ENCODE measurements at places on chromosomes 4 and X.

DNA sequence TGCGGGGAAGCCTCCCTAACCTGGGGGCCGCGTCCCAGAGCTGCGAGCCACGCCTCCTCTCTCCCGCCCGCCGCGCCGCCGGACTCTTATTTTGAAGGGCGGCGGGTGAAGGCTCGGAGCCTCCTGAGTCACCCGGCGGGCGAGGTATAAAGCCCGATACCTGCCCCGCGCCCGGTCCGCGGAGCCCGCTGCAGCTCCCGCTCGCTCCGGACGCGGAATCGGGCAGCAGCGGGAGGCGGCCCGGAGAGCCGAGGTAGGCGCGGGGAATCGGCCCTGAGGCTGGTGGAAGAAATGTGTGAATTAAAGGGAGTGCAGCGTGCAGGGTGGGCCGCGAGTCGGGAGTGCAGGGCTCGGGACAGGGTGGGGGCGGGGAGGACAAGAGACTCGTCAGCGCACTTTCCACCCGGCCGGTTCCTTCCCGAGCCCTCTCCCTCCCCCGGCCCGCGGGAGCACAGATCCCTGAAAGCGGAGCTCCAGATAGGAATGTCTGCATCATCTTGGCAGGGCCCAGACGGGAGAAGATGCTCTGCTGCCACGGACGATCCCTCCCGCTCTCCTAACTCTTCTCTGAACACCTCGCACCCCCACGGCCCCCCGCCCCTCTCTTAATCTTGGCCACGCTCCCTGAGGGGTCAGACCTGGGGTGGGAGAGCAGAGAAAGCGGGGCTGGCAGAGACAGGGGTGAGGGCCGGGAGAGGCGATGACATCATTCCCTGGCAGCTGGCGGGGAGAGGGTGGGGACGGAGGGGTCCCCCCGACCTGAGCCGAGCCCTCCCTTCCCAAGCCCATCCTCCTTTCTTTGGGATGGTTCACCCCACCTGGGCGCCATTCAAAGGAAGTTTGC, 177.9 kb downstream of the CBR4 start:
- DNase-seq: peak; percentile 28

GRCh38 chrX:100404851-100405250, 5.2 kb downstream of the PCDH19 start:
- no peak for DNase-seq

GRCh38 chr4:183728223-183729068, 69.4 kb downstream of the TRAPPC11 start:
- DNase-seq: no peak

DNA sequence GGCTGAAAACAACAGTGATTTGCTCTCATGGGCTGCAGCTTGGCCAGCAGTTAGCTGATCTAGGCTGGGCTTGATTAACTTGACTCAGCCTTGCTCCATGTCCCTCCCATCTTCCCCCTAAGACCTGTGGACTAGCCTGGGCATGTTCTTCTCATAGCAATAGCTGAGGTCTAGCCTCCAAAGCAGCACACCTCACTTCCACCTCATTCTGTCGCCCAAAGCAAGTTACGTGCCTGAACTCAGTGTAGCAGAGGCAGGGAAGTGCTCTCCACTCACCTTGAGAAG, 62.2 kb downstream of the EVC start:
- DNase-seq: no peak

GRCh38 chr4:139311909-139312308, 9.6 kb upstream of the NDUFC1 start:
- DNase-seq: no peak

- no peak for DNase-seq
Measured at GRCh38 chr4:184453365-184454160, 20.8 kb downstream of the IRF2 start.

- no peak for DNase-seq
Measured at GRCh38 chr4:121151942-121152341, 12.2 kb downstream of the TNIP3 start.

DNA sequence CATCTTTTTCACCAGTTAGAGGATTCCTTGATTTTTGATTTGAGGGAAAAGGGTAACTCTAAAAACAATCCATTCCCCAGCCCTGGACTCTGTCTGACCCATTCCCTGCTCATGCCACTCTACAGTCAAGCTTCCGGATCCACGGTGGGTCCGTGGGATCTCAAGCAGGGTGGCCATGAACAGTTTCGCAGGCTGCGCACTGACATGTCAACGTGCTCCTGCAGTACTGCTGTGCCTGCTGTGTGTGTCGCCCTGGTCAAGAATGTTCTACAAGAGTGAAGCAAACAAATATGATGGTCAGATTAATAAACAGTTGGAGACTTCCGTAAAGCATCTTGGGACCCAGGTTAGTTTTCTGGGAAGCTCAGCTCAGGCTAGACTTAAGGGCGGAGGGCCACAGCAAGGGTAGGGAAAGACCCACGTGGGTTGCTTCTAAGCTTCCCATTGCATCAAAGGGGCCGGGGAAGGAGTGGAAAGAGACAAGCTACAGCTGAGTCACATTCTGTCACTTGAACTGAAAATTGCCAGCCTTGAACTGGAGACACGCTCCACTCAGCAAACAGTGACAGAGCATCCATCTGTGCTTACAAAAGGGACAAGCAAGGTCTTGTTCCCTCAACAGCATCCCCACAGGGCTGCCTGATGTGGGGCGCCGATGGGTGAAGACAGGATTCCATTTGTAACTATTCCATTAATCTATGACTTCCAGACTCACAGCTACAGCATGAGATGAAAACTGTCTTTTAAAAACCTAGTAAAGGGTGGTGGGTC, 81.8 kb downstream of the MTMR1 start:
- DNase-seq: no peak

GRCh38 chrX:9071031-9071650, 37.2 kb upstream of the FAM9B start:
- no peak for DNase-seq

DNA sequence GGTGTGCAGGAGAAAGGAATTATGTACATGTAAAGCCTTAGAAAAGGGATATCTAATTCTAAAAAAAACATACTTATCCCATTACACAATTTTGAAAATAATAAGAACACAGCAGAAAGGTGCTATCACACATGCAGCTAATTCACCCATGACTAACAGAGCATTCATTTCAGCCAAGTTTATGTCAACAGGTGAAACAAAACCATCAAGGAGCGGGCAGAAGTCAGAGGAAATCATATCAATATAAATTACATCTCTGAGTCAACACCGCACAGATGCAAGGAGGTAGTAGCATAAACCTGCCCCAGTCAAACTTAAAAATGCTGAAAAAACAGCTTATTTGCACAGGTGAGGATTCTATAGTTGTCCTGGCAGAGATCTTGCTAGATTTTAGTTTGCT, 197.9 kb downstream of the PRDM5 start:
- peak; percentile 25 for DNase-seq

- DNase-seq: no peak
Measured at GRCh38 chrX:15170927-15171326, 99.0 kb downstream of the ASB9 start.

DNA sequence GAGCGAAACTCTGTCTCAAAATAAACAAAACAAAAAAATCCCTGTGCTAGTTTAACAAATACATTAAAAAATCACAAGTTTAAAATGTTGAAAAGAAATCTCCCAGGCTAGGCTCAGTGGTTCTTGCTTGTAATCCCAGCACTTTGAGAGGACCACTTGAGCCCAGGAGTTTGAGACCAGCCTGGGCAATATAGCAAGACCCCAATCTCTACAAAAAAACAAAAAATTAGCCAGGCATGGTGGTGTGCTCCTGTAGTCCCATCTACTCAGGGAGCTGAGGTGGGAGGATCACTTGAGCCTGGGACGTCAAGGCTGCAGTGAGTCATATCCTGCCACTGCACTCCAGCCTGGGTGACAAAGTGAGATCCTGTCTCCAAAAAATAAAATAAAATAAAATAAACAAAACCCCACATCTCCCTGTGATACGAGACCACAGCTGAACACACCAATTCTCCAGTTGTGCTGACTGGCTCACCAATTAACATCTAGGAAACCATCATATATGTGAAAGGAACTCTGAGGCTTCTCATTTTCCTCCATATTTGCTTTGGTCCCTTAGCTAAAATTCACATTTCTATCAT, 7.3 kb downstream of the RPS4X start:
- no peak for DNase-seq

DNA sequence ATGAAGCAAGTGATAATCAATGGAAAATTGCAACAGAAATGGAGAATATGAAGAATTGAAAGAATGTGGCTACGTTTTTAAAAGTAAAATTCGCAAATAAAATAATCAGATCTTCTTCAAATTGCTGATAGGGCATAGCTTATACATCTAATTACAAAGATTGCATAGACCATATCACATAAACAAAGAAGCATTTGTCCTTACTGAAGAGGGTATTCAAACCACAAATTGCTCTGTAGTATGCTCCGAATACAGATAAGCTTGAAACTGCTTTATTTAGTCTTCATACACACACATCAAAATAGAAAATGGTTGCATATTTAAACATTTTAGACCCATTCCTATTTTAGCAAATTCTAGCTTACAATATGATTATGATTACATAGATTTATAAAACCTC, 206.7 kb upstream of the SLIT2 start:
- DNase-seq: no peak

DNA sequence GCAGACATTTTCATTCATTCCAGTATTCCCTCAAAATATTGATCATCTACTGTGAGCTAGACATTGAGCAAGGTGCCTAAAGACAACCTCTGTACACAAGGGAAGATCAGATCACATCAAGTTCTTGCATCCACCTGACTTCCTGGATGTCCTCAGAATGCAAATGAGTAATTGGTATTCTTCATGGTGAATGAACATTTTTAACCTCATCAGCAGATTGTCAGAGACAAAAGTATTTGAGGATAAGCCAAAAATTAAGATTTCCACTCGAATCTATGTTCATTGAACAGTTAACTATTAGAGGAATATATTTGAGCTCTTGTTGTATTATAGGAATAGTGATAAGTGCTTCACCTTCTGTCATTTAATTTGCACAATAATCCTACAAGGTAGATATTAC, 1.3 kb downstream of the SMARCAD1 start:
- DNase-seq: no peak

DNA sequence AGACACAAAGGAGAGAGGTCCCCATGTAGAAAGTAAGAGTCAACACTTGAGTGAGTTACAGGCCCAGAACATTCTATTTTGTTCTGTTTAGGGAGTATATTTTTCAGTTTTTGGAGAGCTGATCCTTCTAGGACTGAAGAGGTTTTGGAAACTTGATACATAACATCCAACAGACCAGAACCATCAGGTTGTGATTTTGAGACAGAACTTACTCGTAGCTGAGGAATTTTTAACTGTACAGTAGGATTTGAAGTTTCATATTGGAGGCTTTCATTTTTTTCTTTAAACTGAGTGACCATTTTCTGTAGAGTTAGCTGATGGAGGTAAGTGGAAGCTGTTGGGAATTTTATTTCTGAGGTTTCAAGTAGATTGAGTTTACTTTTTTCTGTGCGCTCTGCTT, 73.3 kb downstream of the NCAPG start:
- no peak for DNase-seq

DNA sequence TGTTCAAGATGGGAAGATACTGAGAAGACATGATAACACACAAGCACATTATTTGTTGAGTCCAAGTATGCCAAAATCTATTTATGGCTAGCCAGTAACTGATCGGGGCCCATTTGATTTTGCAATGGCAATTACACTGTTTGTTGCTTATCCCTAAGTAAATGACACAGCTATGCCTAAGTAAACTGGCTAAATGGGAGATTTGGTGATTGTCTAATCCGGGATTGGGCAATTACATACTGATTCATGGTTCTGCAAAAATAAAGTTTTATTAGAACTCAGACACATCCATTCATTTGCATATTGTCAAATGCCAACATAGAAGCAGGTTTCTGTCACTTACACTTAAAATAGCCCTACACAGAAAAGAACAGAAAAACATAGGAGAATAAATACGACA, 140.2 kb upstream of the TBL1X start:
- DNase-seq: no peak

DNA sequence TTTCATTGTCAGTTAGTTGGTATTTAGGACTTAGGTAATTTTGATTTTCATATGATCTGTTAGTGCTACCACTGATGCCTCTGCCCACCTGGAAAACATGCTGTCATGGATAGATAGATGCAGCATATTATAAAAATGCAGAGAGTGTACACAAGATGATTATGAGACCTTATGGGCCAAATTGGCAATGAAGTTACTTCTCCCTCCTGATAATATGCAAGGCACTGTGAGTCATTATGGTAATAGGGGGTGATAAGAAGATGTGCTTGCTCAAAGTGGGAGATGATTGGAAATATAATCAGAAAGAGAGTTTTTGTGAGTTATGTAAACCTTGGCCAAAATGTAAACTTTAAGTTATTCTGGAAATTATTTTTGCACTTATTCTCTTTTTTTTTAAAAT, 56.6 kb upstream of the RHOH start:
- no peak for DNase-seq

DNA sequence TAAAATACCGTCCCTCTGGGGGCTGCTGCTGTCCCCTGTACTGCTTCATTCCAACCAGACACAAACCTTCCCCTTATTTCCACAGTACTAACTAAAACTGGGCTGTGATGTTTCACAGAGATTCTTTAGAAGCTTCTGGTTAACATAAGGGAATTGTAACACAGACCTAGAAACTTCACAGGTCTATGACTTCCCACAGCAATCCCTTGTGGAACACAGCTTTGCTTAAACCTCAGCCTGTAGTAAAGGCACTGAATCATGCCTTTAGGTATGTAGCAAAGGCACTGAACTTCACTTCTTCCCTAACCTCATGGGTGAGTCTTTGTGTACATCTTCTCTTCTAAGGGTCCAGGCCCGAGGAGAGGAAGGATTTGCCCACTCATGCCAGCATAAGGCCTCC, 49.4 kb downstream of the SPINK2 start:
- no peak for DNase-seq

GRCh38 chr4:73885574-73886267, 16.5 kb downstream of the CXCL1 start:
- no peak for DNase-seq

GRCh38 chr4:89909889-89910288, 15.2 kb downstream of the MMRN1 start:
- no peak for DNase-seq
